ENCODE measurements at places on chromosomes 5 and 9.

DNA sequence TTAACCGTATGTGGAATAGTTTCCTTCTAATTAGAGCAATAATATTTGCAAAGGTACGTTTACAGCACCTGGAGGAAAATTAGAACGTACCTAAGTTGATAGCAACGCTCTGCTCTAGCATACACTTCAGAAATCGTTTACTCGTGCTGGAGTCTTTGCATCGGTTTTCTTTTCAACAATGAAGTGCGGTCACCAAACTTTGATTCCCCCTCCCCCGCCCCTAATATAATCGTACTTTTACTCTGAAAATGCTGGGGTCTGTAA lies 506 bp downstream of the ADAMTS19 start:
- no peak for DNase-seq

DNA sequence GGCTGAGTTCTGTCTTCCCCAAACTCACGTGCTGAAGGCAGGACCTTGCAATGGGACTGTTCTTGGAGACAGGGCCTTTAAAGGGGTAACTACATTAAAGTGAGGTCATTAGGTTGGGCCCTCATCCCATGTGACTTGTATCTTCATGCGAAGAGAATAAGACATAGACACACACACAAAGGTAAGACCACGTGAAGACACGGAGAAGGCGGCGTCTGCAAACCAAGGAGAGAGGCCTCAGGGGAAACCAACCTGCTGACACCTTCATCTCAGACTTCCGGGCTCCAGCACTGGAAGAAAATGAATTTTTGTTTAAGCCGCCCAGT lies 50.7 kb upstream of the KCNMB1 start:
- DNase-seq = no peak

DNA sequence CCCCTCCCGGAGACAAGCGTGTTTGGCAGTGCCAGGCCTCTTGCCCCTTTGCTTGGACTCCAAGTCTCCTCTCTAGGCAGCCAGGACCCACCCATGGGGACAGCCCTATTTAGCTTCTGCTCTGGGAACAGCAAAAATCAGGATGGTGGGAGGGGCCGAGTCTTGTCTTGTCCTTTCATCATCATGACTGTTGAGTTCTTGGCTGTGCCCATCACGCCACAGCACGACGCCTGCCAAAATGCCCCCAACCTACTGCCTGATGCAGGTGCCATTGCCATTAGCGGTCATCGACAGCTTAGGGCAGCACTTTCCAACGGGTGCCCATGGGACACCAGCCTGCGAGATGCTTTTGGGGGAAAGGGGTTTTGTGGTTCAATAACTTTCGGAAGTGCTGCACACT lies 18.9 kb downstream of the PLPP7 start:
- DNase-seq = no peak

DNA sequence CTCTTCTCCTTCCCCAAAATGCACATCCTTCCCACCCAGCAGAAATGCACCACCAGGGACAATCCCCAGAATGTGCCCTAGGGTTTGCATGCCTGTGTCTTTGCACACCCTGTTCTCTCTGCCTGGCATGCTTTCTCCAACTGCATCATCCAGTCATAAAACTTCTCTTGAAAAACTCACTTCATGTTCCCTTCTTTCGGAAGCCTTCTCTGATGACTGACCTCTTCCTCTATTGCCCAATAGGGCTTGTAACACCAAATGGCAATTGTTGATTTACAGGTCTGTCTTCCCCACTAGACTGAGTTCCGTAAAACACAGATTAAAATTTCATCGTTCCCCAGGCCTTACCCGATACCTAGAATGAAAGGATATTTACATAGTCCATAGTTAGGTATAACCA lies 83.1 kb upstream of the SPOCK1 start:
- DNase-seq = no peak

DNA sequence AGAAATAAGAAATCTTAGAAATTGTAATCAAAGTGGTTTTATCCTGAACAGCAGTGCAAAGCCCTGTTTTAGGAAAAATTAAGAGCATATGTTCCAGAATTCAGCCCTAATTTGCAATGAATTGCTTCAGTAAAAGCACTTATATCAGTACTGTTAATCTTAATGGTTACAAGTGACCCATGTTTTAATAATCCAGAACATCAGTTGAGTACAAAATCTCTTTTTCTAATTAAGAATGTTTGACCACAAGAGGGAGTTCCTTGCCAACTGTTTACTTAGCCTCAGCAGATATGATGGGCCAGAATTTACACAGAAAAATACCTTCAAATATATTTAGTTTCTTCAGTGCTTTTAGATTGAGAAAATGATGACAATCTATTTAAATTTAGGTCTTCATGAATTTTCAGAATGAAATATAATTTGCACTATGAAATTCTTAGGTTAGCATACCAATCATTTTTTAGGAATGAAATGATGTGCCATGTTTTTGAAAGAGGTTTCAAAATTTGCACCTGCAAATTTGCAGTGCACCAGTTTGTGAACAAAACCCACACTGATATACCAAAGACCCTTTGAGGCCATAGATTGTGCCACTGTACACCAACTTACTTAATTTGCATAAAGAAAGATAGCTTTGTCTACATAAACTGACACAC lies 926.3 kb upstream of the ARRDC3 start:
- DNase-seq = no peak

Data from T-helper 22 cell (primary cell).